Activated T-cell treated with anti-CD3 and anti-CD28 coated beads for 48 hours (primary cell): ENCODE measurements at places on chromosomes 13 and 19.

- no peak for DNase-seq
These were observed 6.9 kb downstream of the GP6 start for GRCh38 chr19:55031178-55031577.

GRCh38 chr19:17206736-17207581, 8.2 kb upstream of the USE1 start:
- no peak for DNase-seq

GRCh38 chr19:662207-662961, 630 bp downstream of the RNF126 start:
- peak; percentile 64 for DNase-seq

DNA sequence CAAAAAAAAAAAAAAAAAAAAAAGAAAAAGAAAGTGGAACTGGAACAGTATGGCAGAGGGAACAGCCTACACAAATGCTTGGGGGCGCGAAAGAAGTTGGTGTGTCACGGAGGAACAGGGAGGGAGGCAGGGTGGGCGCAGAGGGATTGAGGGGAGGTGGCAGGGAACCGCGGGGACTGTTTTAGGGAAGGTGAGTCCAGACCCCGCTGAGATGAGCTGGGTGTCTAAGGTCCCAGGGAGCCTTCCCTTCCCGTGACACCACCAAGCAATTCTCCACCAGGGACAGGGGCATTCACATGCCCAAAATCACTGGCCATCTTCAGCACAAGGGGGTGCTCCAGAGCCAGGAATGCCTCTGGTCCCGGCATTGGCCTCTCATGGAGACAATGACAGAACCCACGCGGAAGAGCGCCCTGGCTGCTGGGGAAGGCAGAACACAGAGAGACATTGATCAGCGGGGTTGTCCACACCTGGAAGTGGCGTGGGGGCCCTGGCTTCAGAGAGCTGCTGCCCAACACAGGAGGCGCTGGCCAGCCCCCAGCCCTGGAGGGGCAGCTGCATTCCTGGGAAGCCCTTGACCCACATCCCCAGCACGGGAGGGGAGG, 6.9 kb downstream of the PEAK3 start:
- no peak for DNase-seq

- DNase-seq, result no peak
These were observed 9.9 kb upstream of the MKNK2 start for GRCh38 chr19:2060884-2061494.
